ENCODE measurements at places on chromosomes 1 and 21.

GRCh38 chr1:29410476-29410875 is 174.2 kb downstream of the PTPRU start:
- no peak for DNase-seq

GRCh38 chr21:21463456-21463855 is 465.2 kb downstream of the NCAM2 start:
- DNase-seq = no peak

GRCh38 chr21:14763695-14764064 is 217.6 kb upstream of the SAMSN1 start:
- DNase-seq = no peak

DNA sequence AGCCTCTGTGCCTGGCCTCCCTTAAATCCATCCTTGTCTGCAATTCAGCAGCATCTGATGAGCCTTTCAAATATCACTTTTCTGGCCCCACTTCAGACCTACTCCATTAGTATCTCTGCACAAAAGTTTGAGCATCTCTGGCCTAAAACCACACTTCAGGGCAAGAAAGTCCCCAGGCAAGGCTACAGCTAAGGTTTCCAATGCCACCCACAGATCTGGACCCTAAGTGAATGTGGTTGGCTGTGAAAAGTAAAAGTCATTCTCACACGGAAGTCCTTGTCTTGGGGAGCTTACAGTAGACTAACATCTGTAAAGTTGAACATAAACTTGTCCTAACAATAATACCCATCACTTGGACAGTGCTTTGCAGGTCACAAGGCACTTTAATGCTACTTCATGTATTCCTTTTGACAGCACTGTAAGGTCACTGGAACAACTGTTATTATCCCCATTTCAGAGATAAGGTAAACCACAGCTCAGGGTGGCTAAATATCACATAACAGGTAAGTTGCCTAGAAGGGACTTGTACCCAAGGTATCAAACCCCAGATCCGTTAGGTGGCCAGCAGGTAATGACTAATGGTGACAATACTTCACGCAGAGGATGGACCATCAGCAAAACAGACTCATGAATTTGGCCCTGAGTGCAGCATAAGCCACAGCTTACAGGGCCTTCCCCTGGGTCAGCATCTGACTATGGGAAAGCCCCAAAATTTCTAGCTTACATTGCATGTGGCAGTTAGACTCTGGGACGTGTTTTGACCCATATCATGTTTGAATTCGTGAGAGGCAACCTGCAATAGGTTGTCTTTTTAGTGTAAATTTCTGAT is 356.0 kb downstream of the HHAT start:
- DNase-seq = no peak

DNA sequence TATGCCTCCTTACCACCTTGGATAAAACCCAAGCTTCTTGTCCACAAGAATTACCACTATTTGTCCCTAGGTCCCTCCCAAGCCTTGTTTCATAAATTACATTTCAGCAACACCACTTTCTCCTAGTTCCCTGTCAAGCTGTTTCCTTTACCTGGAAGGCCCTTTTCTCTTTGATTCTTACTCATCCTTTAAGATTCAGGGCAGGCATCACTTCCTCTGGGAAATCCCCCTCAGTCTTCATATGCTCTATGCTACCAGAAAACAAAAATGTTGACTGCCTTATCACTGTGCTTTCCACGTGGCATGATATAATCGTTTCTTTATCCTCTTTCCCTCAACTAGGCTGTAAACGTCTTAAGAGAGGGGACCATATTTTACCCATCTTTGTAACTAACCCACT is 102.7 kb downstream of the LYST start:
- no peak for DNase-seq

DNA sequence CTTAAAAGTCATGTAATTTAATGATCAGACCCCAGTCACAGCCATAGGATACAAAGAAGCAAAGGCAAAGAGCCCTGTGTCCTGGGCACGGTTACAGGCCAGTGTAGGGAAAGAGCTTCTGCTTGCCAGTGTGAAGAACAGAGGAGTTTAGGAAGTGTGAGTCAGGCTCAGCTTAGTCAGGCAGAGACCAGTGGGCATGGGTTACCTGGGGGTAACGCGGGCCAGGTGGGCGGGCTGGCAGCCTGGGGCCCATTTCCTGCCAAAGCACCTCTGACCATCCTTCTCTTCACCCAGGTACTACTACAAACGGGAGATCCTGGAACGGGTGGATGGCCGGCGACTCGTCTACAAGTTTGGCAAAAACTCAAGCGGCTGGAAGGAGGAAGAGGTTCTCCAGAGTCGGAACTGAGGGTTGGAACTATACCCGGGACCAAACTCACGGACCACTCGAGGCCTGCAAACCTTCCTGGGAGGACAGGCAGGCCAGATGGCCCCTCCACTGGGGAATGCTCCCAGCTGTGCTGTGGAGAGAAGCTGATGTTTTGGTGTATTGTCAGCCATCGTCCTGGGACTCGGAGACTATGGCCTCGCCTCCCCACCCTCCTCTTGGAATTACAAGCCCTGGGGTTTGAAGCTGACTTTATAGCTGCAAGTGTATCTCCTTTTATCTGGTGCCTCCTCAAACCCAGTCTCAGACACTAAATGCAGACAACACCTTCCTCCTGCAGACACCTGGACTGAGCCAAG is 4.7 kb downstream of the ELF3 start:
- no peak for DNase-seq

GRCh38 chr1:2300004-2300771 is 72.1 kb downstream of the SKI start:
- DNase-seq = no peak

DNA sequence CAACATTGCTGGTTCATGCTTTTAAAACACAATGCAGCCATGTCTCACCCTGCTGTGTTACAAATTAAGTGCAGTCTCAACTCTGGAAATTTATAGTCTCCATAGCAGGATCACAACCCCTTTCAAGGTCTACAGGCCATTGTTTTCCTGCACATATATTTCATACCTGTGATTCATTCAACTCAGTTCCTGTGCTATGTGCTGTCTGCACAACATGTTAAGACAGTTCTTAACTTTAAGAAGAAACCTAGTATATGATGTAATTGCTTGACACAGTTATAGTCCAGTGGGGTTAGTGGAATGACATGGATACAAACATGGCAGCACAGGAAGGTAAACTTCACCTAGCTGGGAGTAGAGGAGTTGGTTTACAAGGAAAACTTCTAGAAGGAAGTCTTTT is 106.4 kb downstream of the IFI44 start:
- DNase-seq = no peak

DNA sequence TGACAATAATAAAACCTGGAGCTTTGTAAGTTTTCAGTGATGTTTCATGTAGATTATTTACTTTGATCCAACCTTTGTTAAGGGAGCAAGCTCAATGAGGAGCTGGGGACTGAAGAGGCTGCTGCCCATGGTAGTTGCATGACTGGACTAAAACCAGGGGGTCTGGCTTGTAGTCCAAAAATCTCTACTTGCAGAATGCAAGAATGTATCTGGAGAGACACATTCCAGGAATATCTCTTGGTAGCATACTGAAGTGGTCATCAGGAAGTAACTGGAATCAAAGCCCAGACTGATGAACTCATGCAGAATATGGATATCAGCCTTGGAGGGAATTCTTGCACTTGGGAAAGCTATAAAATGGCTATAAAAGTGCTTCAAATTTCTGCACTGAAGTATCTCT is 5.8 kb upstream of the KIAA0040 start:
- no peak for DNase-seq

DNA sequence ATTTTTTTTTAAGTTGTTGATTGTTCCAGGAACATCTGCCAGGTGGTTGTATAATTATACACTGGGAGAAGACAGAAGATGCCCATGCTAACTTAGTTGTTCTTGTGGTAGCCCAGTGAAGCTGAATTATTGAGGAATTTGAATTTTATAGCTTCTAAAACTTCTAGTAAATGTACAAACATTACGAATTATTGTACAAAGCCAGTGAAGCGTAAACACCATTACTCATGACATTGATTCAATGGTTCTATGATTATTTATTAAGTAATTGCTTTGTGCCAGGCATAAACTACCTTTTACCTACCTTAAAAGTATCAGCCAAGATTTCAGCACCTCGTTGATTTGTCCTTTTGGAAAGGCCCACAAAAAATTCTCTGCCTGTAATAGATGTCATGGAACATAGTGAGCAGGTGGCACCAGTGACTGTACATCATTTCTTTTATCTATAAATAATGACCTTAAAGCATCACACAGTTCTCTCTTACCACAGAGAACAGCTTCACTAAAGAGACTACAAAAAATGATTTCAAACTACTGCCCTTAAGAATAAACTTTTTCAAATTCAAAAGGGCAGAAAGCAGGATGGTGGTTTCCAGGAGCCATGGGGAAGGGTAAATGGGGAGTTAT is 74.9 kb upstream of the BCL10 start:
- no peak for DNase-seq

DNA sequence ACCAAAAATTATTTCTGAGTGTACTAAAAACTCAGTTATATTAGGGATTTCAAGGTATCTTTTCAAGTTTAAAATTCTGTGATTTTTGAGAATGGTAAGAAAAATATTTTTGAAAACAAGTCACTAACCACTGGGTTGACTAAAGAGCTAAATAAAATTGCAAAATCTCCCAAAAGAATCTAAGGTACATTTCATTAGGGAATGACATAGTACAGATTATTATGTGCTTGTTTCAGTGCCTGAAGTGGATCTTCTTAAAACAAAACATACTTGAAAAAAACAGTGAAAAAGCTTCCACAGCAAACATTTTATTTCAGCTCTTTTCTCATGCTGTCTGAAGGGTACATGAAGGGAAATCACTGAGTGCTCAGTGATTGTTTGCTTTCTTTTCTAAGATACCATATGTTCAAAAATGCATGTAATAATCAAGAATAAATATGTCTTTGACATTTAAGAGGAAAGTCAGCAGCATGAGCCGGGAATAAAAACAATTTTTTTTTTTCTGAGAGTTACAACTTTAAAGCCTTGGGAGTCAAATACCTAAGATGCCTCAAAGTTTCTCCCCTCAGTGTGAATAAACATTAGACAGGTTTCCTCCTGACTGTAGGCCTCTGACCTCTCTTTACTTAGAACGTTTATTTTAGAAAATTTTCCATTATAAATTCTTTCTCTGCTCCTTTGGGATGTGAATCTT is 200.7 kb downstream of the KCNT2 start:
- no peak for DNase-seq

- no peak for DNase-seq
Observed at GRCh38 chr1:227111782-227112181, 171.7 kb downstream of the COQ8A start.

- no peak for DNase-seq
Observed at GRCh38 chr1:34785875-34786470, 5.0 kb downstream of the GJB3 start.

GRCh38 chr1:119795261-119796200 is 15.7 kb downstream of the REG4 start:
- peak; percentile 25 for DNase-seq

DNA sequence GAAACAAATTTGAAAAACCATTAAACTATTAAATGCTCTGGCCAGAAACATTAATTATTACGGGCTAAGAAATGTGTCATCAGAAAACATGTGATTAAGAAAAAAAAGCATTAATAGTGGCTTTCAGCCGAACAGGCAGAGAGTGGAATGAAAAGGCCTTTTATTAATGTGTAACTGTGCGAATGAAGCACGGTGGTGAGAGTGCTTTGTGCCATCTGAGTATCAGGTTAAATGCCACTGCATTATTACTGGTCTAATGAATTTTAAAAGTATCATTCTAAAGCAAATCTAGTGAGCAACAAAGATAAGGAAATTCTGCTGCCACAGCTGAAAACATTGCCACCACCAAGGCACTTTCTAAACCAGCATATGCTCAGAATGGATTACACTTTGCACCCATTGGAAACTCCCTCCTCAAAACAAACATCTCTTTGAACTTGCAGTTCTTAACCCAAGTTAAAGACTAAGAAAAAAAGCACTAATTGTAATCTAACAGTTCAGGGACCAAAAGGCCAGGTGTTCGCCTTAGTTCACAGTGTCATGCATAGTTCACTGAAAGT is 30.0 kb upstream of the SSX2IP start:
- DNase-seq = no peak

DNA sequence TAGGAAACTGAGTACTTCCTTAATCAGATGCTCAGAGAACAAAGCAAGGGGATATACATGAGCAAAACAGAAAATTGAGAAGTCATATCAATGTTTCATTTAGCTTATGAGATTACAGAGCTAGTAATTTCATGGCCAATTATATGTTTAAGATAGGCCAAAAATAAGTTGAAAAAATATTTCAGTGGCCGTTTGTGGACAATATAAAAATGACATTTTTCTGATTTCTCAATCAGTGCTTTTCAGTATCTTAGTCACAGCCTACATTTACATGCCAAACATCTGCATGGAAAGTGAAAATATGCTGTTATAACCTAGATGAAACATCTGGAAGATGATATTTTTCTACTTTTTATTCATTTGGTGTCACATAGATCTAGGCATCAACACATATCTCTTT is 192.5 kb downstream of the HLX start:
- DNase-seq = no peak

DNA sequence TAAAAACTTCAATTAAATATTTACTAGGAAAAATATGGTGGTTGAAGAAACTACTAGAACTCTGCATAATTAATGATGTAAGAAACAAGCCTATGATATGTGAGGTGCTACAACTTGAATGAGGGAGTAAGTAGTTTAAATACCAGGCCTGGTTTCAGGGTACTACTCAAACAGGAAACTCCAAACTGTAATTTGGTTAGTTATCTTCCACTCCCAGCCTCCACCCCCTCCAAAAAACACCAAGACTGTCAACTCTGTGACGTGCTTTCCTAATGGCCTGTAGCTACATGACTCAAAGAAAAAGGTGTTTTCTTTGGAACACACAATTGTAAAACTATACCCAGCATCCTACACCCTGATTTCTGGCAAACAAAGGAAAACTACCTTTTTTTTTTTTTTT is 55.9 kb upstream of the RCC1 start:
- no peak for DNase-seq

DNA sequence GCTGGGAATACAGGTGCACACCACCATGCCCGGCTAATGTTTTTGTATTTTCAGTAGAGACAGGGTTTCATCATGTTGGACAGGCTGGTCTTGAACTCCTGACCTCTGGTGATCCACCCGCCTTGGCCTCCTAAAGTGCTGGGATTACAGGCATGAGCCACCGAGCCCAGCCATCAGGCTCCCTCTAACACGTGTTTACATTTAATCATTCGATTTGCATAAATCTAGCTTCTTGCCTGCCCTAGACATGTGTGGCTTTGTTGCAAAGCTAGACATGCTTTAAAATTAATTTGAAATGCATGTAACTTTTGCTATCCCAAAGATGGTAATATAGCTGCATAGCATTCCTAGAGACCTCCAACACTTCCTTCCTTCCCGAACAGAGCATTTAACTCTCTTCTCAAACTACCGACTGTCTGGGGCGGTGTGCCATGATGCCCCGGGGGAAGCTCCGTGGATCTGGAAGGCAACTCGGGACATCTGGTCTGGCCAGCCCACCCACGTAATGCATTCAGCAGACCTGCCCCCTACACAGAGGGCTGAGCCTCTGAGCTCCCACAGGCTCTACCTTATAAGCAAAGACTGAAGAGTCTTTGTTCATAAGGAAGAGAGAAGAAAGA is 34.6 kb upstream of the NID1 start:
- DNase-seq = no peak

Data from iPS-NIHi11 (cell line).